Stimulated activated CD4-positive, alpha-beta T cell treated with anti-CD3 and anti-CD28 coated beads, Interleukin-15, amount 100 ng/mL, for 1 hour (primary cell): ENCODE measurements at places on chromosomes 7 and 10.
A peak's percentile ranks its signal among the peaks of the same experiment; 100 is the strongest.

- DNase-seq: no peak
Measured at GRCh38 chr7:47550788-47551470, 31.0 kb downstream of the TNS3 start.

- no peak for DNase-seq
Measured at GRCh38 chr7:99752356-99752755, 17.4 kb upstream of the CYP3A7 start.

DNA sequence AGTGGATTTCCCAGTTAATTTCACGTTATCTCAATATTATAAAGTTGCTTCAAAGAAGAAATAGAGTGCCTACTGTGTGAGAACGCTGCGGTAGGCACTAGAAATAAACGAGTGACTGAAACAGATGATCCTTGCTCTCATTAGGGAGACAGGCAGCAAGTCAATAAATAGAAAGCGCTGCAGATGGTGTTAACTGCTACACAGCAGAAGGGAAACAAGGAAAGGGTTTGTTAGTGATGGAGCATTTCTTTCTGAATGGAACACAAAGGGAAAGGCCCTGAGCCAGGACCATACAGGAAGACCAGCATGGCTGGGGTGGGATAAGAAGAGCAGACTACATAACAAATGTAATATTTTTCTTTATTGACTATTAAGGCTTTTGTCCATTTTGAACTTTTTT, 235.2 kb downstream of the MALRD1 start:
- DNase-seq: no peak

- DNase-seq: no peak
Measured at GRCh38 chr7:18659746-18660145, 164.2 kb downstream of the HDAC9 start.

DNA sequence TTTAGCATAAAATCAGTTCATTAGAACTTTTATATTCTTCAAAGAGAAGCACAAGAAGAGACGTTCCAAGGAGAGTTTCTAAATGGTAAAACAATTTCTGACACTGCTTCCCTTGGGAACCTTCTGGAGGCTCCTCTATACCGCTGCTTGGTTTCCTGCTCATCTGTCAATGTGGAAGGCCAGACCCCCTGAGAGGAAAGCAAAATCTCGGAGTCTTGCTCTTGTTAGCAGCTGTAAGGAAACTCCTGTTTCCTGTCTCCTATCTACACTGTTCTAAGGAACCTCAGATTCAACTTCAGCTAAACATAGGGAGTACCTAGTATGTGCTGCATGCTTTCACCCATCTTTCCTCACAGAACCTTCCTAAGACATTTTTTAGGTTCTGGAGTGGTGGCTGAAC, 322.2 kb downstream of the BMPER start:
- no peak for DNase-seq

GRCh38 chr7:75985009-75985517, 9.3 kb downstream of the TMEM120A start:
- no peak for DNase-seq

GRCh38 chr7:27150568-27151340, 1.6 kb downstream of the HOXA3 start:
- DNase-seq: peak; percentile 60

DNA sequence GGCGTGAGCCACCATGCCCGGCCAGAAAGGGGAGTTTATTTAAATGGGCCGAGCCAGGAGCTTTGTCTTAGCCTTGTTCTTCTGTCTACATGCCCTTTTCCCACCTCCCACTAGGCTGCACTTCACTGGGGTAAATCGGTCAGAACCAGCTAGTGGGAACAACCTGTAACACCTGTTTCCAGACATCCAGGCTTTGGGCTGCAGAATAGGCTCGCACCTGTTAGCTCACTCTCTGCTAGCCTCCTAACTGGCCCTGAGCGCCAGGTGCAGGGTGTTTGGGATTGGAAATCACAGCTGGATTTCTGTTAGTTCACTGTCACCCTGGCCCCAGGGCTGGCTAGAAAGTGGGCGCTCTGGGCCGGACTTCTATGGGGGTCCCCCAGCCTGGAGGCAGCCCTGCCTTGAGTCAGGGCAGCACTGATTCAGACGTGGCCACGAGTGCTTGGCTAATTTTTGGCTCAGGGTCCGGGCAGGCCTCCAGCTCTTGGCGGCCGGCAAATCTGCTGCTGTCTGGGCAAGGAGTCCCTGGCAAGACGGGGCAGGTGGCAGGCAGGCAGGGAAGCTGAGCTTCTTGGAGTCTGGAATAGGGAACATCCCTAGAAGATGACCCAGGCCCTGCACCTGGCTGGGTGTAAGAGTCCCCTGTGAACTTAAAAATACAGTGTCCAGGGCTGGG, 48.6 kb downstream of the GTF2IRD1 start:
- no peak for DNase-seq

GRCh38 chr7:16590424-16590823, 55.1 kb downstream of the ANKMY2 start:
- no peak for DNase-seq

DNA sequence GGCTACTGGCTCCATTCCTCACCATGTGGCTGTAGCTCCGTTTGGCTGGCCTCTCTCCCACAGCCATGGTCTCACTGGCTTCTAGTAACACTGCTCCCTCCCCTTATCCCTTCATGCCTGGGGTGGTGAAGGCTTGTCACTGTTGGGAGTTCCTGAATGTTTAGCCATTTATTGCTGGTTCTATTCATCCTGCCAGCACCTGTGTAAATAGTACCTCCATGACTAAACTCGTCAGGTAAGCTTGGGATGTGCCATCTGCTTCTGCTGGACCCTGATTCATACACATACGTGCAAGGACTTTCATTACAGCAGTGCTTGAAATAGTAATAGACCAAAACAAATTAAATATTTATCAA, 61.6 kb downstream of the CCDC71L start:
- DNase-seq: no peak

DNA sequence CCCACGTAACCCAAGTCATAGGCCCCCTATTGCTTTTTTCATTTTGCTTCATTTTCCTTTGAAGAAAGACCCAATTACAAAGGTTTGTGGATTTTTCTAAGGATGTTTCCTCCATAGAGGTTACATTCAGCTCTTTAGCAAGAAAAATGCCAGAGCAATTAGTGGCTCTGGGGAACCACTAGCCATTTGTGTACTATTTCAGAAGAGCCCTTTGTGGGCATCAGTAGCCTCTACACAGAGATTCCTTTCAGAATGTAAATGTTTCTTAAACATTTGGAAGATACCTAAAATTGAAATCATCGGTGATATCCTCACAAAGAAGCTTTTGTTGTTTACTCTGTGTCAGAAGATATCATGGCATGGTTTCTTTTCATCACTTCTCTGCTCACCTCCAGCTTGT, 291.0 kb upstream of the KMT2E start:
- DNase-seq: no peak

GRCh38 chr10:103534621-103535498, 41.4 kb downstream of the NEURL1 start:
- DNase-seq: no peak

- no peak for DNase-seq
Measured at GRCh38 chr7:82156168-82156567, 287.4 kb downstream of the CACNA2D1 start.

DNA sequence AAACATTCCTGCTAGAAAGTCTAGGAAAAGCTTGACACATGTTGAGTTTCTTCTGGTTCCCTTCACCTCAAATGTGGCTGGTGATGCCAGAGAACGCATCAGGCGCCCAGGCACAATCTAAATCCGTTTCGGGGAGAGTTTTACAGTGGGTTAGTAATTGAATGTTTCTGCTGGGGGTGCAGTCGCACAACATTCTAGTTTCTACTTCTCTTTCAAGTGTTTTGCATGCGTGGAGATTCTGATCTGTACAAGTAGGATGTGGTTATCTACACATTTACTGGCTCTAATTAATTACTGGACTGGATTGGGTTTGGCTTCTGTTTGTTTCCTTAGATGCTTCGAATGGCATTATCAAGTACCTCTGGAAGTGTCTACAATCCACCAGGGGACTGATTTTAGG, 173.8 kb downstream of the TMEM26 start:
- DNase-seq: no peak

- no peak for DNase-seq
Measured at GRCh38 chr10:24694086-24694485, 29.6 kb downstream of the ARHGAP21 start.

GRCh38 chr7:127976738-127977120, 54.5 kb downstream of the LRRC4 start:
- no peak for DNase-seq

DNA sequence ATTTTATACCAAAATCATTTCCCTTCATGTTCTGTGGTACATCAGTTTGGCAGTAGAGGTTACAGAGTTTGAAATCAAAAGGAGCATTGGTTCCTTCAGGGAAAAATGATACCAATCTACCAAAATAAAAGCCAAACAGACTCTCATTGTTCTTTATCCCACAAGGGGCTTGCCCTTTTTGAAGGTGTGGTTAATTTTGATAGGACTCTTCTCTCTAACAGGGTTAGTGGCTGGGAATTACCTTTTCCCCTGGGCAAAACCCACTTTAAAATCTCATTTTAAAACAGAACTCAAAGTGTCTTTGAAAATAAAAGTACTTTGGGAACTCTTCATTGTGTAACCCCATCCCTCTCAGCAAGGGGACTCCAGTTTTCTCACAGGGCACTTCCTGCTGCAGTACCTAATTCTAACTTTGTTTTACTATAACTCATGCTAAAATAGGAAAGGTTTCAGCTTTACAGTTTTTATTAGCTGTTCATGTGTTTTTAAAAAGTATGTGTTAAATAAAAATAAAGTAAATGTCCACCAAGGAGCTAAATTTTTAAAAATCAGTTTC, 30.6 kb downstream of the SMNDC1 start:
- DNase-seq: no peak

- DNase-seq: no peak
Measured at GRCh38 chr7:115462301-115463015, 540.6 kb downstream of the MDFIC start.

GRCh38 chr7:147659036-147659995, 931.2 kb upstream of the C7orf33 start:
- DNase-seq: no peak

- DNase-seq: no peak
Measured at GRCh38 chr7:20199015-20199737, 18.0 kb downstream of the MACC1 start.

GRCh38 chr10:85224366-85224940, 896.1 kb downstream of the CCSER2 start:
- no peak for DNase-seq

DNA sequence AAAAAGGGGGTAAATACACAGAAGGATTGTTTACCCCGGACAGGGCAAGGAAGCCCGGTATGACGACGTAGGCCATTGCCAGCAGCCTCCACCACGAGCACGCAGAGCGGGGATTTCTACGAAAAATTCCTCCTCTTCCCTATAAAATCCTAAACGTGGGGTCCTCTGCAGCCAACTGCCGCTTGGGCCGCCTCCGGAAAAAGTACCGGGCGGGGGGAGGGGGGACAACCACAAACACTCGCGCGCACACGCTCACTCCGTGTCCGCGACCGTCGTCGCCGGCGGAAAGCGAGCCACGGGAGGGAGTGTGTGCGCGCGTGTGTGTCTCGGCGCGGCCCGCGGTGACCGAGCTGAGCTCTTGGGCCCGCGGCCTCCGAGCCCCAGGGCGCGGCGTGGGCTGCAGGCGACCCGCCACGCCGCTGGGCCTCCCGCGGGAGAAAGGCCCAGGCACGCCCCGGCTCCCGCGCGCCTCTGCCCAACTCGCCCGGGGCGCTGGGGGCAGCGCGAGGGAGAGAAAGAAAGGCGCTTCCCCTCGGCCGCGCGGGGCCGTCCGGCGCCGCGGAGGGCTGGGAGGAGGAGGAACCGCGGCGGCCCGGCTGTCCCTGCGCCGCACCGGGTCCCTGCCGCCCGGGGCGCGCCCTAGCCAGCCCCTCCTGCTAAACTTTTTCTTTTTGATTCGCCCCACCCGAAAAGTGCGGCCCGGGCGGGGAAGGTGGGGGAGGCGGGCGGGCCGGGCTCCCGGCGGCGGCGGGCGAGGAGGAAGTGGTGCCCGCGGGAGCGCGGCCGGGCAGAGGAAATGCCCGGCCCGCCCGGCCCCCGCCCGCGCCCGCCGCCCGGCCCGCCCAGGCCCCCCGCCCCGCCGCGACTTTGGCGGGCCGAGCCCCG, 1.5 kb downstream of the CTBP2 start:
- DNase-seq: no peak

DNA sequence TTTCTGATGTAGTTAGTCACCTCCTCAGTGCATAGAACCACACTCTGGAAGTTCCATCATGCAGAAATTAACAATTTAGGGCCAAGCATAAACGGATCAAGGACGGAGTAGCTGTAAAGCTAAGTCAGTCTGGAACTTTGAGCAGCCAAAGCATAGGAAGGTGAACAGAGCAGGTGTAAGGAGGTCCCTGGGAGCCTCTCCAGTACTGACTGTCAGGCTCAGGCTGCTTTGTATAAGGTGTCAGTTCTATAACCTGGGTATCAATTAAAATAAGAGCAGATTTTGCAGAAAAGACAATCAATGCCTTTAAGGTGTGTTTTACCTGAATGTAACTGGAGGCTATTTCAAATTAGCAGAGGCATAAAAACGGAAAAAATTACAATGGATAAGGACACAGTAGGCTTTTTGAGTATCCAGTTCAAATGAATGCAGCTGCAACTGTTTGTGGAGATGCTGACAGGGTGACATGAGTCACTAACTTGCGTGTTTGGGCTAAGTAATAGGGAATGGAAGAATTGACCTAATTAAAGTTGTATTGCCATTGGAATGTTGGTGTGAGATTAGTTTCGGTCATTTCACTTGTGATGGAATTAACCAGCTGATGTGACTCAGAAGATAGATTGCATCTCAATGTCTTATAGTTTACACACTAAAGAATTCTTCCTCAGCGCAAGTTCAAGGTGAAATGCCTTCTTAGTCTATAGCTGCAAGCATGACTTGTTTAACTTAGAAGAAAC, 417.9 kb upstream of the CNTNAP2 start:
- DNase-seq: no peak

DNA sequence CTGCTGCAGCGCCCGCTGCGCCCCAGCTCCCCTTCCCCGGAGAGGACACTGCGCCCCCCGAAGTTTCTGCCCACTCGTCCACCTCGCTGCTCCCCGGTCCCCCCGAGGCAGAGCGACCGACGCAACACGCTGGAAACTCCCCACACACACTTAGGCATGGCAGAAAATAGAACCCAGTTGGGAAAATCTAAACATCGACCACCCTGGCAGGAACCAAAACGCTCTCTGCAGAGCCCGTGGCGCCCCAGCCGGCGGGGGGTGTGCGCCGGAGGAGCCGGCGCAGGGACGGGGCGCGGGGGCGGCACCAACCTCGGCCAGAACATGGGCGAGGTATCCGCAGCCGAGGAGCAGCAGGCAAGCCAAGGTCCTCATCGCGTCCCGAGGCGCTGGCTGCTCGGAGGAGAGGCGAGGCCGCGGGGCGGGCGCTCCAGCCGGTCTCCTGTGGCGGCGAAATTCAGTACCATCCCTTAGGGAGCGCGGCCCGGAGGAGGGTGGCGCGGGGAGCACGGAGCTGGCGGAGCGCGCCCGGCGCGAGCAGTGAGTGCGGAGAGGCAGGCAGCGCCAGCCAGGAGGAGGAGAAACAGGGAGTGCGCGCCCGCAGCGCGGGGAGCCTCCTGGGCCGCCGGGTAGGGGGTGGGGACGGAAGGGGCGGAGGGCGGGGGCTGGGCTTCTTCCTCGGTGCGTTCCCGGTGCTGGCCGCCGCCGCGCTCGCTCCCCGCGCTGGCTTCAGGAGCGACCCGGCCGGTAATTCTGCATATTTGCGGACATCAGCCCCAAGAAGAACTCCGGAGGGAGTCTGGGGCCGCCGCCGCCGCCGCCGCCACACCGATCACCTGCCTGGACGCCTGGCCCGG, 789 bp downstream of the PDGFA start:
- peak; percentile 38 for DNase-seq
